ENCODE measurements at places on chromosomes 13 and 19.

GRCh38 chr13:107124129-107124718 is 556.3 kb upstream of the ARGLU1 start:
- peak; percentile 53 for DNase-seq

DNA sequence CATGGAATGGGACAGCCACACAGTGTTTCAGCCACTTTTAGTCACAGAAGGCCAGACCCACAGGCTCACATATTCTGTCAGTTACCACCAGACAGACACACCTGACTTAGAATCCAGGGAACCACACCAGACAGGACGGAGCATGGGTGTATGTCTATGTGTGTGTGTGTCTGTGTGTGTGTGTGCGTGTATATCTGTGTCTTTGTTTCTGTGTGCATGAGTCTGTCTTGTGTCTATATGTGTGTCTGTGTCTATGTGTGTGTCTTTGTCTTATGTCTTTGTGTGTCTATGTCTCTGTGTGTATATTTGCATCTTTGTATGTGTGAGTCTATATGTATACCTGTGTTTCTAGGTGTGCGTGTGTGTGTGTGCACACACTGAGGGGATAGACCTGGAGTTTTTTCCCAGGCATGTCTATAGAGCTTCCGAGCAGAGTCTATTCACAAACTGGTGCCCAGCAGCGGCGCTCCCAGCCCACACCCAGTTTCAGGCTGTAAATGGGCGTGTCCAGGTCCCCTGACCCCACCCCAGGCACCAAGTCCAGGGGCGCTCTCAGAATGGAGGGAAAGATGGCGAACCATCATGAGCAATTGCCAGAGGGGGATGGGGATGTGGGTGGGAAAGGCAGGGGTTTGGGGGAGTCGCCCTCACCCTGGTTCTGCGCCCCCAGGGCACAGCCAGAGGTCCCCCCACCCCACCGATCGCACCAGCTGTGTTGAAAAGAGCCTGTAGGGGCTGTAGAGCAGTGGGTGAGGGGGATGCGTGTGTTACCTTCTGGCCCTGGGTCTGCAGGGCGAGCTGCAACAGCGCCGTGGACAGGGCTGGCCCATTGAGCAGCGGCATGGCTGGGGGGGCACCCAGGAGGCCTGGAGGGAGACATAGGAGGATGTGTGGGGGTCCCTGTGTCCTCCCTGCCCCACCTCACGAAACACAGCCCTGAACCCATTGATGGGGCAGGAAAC is 6.3 kb upstream of the FDX2 start:
- DNase-seq = no peak

- DNase-seq = no peak
Measured at GRCh38 chr13:33245505-33246158, 39.9 kb downstream of the STARD13 start.

DNA sequence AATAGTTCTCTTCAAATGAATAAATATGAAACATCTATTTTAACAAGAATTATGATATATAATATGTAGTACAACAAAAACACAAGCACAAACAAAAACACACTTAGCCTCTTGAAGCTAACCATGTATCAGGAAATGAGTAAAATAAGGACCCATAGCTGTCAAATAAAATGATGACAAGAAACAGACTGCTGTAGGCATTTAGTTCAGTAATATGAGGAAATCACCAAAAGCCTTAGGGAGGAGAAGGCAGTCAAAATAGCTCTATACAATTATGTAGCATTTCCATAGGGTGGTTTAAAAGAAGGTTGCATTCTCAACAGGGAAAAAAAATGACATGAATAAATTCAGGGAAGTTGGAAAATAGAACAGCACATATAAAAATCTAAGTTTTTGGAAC is 163.4 kb downstream of the PCDH20 start:
- DNase-seq = no peak

GRCh38 chr13:50649211-50649610 is 194.3 kb downstream of the DLEU7 start:
- DNase-seq = no peak

GRCh38 chr13:40503966-40504591 is 162.4 kb downstream of the FOXO1 start:
- no peak for DNase-seq

DNA sequence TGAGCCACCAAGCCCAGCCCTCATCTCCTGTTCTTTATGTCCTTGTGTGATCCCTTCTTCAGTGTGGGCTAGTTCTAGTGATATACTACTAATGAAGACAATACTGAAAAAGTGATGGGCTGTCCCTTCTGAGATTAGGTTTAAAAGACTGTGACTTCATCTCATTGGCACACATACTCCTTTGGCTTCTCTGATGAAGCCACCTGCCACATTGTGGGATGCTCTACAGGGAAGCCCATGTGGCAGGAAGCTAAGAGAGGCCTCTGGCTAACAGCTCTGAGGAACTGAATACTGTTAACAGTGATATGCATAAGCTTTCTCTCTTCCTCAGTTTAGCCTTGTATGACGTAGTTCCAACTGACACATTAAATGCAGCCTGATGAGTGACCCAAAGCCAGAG is 13.6 kb downstream of the CSNK1A1L start:
- DNase-seq = no peak

GRCh38 chr19:50779504-50780457 is 9.5 kb downstream of the GPR32 start:
- no peak for DNase-seq

DNA sequence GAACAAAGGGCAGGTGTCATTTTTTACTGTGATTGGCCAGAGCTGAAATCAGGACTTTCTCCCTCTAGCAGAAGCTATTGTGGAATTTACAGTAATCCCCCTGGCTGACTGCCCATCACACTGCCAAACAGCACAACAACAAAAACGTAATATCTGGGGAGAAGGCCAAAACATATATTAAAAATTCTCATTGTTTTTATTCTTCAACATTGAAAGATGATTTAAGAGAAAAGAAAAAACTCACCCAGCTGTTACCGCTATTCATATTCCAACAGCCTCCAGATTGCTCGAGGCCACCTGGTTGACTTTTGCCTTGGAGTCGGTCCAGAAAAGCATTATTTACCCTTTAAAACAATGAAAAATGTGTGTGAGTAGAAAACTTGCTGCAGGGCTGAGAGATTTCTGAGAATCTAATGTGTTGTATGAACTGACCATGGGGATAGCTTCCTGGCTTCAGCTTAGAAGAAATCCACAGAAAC is 97.2 kb downstream of the EPSTI1 start:
- no peak for DNase-seq

DNA sequence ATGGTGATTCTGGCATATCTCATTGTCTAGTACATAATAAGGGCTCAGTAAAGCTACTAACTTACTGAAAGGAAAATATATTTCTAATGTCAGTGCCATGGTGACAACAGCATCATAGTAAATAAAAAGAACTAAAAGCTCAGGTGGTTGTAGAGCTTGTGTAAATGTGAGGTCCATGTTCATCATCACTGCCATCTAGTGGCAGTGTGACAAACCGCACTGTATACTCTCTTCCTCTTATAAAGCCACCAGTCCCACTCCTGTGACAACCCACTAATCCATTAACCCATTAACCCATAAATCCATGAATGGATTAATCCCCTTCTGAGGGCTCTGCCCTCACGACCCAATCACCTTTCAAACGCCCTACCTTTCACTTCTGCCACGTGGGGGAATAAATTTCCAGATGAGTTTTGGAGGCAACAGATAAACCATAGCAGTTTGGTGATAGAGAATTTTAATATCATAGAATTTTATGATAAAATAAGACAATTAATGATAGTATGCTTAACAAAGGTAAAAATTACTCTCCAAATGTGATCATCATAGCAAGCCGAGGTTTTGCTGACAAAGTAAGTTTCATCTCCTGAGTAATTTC is 160.4 kb upstream of the SGCG start:
- peak; percentile 57 for DNase-seq

DNA sequence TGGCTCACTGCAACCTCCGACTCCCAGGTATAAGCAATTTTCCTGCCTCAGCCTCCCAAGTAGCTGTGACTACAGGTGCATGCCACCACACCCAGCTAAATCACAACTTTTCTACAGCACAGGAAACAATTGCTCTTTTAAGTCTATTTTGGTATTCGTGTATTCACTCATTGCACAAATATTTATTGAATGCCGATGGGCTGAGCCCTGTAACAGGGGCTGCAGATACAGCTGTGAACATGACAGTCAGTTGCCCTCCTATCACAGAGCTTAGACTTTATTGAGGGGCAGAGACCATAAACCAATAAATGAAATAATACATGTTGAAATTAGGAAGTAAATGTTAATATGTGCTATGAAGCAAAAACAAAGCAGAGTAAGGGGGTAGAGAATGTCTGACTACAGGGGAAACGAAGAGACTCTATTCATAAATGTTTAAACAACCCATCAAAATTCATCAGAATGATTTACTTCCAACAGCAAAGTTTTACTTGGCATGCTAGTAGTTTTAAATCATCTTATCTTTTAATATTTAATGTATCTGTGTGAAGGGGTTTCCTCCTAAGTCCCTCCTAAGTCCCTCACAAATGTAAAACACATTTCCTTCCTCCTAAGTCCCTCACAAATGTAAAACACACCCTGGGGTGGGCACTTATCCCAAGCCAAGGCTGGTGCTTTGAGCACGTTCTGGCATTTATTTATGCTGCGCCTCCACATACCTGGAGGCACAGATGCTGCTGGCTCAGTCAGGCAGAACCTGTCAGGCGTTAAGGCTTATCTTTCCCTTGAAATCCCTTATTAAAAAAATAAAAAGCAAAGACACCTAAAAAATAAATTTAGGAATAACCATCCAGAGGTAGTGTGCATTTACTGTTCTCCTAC is 140.8 kb downstream of the MIPEP start:
- DNase-seq = no peak

GRCh38 chr13:59770451-59770850 is 393.3 kb downstream of the DIAPH3 start:
- no peak for DNase-seq

GRCh38 chr13:105518086-105518485 is 1017.4 kb downstream of the EFNB2 start:
- DNase-seq = no peak

- DNase-seq = peak; percentile 72
Measured at GRCh38 chr19:44202470-44202869, 9.9 kb upstream of the ZNF227 start.

GRCh38 chr19:47729799-47730520 is 15.4 kb upstream of the NOP53 start:
- DNase-seq = peak; percentile 50

GRCh38 chr19:49746206-49746958 is 16.7 kb downstream of the TSKS start:
- DNase-seq = no peak

- no peak for DNase-seq
Measured at GRCh38 chr13:95604556-95604915, 40.0 kb downstream of the DZIP1 start.

DNA sequence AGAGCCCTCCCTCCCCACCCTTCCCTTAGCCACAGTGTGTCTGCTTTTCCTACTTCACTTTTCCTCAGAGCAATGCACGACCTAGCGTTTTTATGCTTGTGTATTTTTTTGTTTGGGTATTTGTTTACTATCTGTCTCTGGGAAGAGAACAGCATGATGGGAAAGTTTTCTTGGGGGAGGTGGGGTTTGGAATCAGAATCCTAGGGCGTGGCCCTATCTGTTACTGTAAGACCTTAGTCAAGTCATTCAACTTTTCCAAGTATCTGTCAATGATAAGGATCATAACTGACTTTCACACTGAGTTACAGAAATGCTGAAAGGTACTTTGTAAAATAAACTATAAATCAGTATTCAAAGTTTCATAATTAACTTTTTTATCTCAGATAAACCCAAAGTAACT is 146.3 kb upstream of the WASF3 start:
- no peak for DNase-seq

- no peak for DNase-seq
Measured at GRCh38 chr13:78586706-78587105, 16.6 kb downstream of the POU4F1 start.

- DNase-seq = no peak
Measured at GRCh38 chr19:6457958-6458694, 1.5 kb downstream of the SLC25A23 start.

GRCh38 chr13:112956571-112957294 is 12.3 kb upstream of the MCF2L start:
- peak; percentile 42 for DNase-seq

DNA sequence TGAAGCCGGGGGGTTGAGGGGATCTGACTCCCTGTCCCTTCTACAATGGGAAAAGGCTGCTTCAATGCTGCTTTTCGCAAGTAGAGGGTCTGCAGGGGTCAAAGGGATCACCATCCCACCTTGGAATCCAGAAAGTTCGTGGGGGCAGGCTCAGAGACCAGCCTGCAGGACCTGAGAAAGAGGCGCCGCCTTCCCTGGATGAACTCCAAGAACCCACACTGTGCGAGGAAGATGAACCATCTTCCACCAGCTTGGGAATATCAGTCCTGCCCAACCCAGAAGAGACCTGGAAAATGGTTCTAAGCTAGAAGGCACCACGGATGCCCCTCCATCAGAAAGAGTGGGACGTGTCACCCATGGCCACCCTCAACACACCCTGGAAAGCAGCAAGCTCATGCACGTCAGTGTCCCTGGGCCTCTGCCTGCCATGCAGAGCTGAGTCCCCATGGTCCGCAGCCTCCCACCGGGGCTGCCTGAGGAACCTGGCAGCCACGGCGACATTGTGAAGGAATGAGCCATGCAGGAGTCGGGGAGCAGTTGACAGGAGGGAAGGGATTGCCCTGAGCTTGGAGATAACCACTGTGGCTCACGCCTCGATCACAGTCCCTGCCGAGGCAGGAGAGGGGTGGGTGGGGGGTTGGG is 14.6 kb downstream of the RAB3D start:
- no peak for DNase-seq

DNA sequence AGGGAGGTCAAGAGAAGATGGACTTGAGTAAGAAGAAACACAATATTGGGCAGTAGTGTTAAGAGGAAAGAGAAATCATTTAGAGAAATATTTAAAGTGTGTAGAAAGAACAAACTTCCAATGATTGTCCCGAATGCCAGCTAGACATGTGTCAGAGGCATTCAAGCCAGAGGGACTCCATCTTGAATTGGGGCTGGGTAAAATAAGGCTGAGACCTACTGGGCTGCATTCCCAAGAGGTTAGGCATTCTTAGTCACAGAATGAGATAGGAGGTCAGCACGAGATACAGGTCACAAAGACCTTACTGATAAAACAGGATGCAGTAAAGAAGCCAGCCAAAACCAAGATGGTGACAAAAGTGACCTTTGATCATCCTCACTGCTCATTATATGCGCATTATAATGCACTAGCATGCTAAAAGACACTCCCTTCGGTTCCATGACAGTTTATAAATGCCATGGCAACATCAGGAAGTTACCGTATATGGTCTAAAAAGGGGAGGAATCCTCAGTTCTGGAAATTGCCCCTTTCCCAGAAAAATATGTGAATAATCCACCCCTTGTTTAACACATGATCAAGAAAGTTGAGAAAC is 127.0 kb upstream of the IPO5 start:
- DNase-seq = no peak

DNA sequence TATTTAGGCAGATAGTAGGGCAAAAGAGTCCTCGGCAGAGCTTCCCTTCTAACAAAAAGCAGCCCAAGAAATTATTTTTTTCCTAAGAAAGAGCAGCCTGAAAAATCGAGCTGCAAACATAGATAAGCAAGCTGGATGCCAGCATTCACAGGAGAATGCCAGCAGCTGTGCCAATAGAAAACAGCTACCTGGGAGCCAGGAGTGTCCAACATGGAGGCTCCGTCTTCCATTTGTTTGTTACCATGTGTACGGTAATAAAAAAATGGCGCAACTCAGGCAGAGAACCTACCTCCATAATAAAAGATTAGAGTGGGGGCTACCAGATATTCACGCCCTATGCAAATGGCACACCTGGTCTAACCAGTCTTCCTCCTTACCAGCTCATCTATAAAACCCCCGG is 77.6 kb upstream of the IPO5 start:
- DNase-seq = no peak
